ENCODE measurements at places on chromosomes 16 and 17.
A peak's percentile ranks its signal among the peaks of the same experiment; 100 is the strongest.

DNA sequence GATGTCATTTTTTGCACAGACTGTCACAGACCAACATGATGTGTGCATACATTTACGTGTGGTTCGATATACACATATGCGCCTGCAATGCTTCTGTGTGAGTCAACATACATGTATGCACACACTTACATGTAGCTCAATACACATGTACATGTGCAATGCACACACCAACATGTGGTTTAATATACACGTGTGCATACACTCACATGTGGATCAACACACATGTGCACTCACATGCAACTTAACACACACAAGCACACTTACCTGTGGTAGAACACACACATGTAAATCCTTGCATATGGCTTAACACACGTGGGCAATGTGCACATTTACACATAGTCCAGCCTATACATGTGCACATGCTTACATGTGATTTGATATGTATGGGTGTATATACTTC, 97.5 kb downstream of the CYLD start:
- DNase-seq: no peak

GRCh38 chr16:1890708-1891050, 18.7 kb upstream of the MEIOB start:
- no peak for DNase-seq

- peak; percentile 97 for DNase-seq
Observed at GRCh38 chr17:59842901-59843652, 49.7 kb downstream of the TUBD1 start.

DNA sequence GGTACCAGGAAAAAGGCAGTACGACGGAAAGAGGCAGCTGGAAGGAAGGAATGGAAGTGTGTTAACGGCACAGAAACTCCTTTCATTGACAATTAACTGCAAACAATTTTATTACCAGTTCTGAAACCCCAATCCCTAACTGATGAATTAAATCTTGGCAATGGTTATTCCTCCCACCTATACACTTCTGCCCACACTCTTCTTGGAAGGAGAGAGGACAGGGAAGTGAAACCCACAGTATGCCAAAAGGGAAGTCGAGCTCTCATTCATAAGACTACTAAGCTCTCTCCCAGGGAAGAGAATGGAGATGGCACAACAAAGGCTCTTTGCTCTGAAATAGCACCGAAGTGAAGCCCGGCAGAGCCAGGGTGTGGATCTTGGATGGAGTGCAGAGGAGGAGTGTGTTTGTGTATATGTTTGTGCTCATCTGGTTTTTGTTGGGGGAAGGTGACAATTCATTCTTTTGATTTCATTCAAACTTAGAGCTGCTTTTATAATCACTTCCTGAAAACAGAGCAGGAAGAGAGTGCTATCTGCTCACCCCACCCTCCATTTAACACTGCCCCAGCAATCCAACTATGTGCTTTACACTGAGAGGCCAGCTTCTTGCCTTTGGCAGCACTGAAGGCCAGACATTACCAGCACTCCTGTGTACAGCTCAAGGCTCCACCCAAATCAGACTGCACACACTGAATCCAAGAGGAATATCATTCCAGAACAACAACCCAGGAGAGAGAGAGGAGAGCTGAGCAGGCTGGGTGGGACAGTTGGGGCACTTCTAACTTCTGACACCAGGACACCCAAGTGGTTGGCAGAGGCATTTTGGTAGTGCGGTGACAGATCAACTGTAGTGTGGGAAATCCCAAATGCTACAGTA, 68.7 kb downstream of the HIC1 start:
- DNase-seq: no peak

GRCh38 chr17:35486920-35487732, 38.6 kb upstream of the SLFN13 start:
- peak; percentile 43 for DNase-seq

DNA sequence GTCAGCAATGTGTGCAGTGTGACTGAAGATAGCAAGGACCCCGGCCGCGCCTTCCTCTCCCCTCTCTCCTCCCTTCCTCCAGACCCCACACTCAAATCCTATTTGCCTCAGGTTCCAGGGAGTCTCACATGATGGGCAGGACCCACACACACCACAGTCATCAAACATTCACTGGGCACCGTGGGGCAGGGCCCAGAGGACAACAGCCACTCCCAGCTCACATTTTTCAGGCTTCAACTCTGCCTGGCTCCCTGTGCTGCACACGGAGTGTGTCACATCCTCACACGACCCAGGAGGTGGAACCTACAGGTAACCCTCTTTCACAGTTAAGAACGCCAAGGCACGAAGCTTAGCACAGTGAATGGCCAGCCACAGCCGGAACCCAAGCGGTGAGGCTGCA, 30.5 kb downstream of the PEMT start:
- DNase-seq: no peak

GRCh38 chr17:50672831-50673551, 34.7 kb downstream of the ANKRD40 start:
- DNase-seq: no peak

DNA sequence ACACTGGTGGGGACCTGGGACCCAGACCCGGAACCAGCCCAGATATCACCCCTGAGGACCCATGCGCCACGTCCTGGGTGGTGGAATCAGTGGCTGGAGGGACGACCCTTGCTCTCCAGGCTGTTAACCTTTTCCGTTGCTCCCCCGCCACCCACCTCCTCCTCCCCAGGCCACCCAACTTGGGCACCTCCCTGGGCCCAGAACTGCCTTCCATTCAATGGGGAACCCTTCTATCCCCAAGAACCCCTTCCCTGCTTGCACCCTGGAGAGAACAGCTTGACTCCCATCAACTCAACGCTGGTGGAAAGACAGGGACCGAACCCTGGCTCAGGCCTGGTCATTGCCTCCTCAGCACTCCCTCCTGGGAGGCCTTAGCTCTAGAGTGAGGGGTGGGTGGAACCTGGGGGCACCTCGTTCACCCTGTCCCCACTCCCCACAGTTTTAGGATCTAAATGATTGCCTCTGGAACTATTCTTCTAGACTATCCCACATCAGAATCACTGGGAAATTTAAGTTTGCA, 5.7 kb upstream of the IL32 start:
- no peak for DNase-seq

DNA sequence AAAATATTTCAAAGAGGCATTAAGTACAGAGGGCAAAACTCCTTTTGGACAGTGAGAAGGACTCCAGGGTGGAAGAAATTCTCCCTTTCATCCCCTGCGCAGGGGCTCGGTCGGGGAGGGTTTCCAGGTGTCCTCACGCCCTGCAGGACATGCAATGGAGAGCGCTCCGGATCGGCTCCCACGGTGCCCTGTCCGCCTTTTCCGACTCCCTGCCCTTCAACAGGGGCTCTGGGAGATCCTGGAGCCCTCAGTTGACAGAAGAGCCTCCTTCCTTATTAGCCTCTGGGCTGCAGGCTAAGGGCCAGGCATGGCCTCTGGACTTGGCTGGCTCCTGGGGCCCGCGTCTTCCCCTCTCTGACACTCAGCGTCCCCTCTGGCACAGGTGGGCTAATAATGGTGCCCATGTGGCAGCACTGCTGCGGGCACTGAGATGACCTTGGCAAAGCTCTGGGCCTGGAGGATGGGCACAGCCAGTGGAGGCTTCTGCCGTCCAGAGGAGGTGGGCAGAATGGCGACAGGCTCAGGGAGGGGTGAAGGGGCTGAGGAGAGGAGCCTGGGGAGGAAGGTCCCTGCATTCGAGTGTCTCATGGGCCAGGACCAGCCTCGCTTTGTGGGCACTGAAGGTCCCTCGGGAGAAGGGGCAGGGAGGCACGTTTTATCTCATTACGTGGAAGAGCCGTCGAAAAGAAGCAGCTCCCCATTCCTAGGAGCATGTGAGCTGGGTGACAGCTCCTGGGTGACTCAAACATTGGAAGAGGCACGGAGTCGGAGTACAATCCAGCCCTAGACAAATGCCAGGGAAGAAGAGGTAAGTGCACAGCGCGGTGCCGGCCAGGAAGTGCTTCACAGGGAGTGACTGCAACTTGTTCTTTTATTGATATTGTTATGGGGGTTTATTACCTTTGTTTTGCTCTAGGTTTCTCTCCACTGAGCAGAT, 161.7 kb downstream of the IRF8 start:
- DNase-seq: no peak

DNA sequence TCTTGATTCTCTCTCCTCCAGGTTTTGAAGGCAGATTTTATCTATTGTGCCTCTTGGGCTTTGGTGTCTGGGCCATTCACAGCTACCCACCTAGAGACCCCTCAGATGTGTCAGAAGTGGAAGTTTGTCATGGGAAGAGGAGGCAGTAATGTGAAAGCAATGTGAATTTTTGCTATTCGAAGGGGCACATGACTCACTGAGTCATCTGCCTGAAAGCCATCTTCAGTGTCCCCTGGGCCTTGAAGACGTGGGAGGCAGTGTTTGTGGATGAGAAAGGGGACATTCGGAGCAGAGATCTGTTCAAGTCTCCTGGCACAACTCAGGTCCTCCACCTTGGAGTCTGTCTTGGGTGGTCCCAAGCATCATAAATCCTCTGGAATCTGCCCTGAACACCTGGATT, 530.2 kb downstream of the NPIPA7 start:
- DNase-seq: no peak

- DNase-seq: no peak
Observed at GRCh38 chr17:4331614-4332013, 34.9 kb downstream of the UBE2G1 start.

GRCh38 chr17:19717411-19717908, 1.1 kb upstream of the SLC47A2 start:
- no peak for DNase-seq

DNA sequence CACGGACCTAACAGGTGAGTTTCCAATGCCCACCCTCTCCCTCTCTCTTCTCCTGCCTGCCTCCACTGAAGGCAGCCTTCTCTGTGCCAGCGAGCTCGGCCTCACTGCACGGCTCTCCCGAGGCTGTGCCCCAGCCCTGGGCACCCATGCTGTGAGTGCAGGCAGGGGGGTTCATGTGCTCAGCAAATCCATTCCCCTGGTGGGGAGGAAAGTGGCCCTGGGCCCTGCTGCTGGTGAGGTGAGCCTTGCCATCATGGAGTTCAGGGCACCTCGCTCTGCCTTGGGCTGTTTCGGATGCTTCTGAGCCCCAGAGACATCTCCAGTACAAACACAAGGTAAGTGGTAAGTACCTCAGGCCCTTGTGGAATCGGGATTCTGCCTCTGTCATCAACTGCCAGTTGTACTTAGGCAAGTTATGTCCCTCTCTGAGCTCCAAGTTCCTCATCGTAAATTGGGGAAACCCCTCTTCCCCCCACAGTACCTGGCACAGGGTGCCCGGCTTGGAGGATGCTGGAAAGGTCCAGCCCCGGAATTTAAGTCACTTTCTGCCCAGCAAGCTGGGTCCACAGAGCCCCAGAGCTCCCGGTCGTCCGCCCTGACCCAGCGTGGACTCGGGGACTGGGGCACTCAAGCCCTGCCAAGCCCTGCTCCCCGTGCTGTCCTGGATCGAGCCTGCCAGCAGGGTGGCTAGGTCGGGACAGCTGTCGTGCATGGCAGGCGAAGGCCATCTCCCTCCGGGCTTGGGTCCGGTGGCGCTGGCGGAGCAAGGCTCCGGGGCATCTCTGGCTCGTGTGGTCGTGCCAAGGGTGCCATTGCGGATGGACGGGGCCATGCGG, 684 bp upstream of the NUDT16L1 start:
- DNase-seq: no peak

- no peak for DNase-seq
Observed at GRCh38 chr17:75181608-75182318, 996 bp downstream of the SUMO2 start.

DNA sequence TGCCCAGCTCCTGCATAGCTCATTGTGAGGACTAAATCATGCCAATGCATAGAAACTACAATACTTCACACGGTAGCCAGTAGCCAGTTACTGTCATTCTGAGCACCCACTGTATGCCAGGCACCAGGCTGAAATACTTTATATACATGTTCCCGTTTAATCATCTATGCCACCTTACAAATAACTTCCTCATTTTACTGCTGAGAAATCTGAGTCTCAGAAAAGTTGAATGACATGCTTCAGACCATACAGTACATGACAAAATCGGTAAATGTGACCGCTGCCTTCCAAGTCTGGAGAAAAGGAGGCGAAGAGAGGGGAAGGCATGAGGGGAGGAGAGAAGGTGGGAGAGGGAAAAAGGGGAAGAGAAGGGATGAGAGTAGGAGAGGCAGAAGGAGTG, 9.2 kb upstream of the TLCD3B start:
- no peak for DNase-seq

DNA sequence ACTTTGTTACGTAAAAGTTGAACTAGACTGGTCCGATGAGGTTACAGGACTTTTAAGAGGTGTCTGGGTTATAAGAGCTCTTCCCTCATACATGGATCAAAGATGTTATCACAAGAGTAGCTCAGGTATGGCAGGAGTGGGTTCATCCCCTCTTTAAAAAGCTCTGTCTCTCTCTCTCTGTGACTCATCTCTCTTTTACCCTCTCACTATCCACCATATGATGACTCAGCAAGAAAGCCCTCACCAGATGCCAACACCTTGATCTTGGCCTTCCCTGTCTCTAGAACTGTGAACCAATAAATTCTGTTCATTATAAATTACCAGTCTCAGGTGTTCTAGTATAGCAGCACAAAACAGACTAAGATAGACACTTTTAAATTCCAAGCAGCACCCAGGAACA, 1.9 kb upstream of the CLEC19A start:
- no peak for DNase-seq

DNA sequence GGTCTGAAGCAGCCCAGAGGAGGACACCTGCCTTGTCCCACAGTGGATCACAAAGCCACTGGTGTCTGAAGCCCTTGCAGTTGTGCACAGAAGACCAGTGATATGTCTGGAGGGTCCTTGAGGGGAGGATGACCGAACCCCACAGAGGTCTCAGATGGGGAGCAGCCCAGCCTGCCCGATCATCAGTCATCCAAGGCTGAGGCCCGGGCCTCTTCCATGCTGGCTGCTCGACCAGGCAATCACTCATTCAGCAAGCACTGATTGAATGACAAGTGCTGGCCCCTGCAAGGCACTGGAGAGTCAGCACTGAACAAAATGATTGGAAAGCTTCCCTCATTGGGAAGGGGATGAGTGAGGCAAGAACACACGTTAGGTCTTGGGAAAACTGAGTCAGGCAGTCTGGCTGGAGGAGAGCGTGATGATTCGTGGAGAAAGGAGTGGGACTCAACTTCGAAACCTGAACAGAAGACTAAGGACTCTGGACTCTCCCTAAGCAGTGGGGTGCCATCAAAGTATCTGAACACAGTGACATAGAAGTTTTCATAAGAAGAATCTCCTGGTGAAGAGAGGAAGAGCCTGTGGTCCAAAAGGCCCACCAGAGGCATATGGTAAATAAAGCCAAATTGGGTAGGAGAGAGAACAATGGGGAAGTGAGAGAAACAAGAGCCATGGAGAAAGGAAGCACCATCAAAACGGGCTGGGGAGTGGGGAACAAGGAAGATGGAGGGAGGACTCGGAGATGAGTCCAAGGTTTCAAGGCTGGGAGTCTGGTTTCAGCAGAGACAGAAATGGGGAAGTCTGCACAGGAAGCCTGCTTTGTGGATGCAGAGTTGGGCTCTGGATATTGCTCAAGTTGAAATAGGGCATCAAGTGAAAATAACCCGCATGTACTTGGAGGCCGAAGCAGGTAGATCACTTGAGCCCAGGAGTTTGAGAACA, 10.2 kb downstream of the PIK3R5 start:
- no peak for DNase-seq

- peak; percentile 49 for DNase-seq
Observed at GRCh38 chr17:61310590-61310989, 89.1 kb upstream of the TBX2 start.

GRCh38 chr17:33288954-33289353, 4.1 kb downstream of the ASIC2 start:
- DNase-seq: no peak

Measured in fibroblast of skin of right quadriceps (primary cell).